ENCODE measurements at places on chromosomes 1 and 21.

DNA sequence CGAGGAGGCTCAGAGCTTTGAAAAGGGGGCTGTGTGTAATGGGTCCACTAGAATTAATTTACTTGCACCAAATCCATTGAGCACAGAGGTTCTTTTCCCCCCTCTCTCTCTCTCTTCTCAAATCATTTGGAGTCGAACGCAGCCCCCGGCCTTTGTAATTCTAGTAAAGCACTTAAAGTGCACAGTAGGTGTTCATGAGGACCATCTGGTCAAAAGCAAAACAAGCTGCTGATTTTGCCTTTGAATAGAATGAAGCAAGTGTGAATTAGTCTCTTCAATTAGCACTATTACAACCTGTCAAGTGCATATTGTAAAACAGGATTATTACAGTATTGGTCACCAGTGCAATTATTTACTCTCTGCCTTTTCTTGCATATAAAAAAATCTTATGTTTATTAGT, 259.9 kb downstream of the FAF1 start:
- peak; percentile 4 for DNase-seq

DNA sequence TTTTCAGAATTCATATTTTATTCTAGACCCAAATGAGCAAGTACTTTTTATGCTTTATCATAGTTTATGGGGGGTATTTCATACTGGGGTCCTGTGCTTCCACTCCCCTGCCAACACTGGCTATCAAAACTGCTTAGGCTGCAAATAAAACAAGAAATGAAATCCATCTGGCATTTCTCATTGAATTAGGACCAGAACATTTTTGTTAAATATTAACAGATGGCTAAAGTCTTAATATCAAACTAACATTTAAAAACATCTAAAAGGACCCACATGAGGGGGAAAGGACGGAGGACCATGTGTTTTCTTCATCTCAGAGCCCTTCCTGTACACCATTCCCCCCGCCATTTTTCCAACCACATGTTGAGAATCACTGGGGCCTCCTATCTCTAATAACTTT, 167.5 kb upstream of the C1orf105 start:
- no peak for DNase-seq

GRCh38 chr1:184930645-184931044, 43.7 kb downstream of the NIBAN1 start:
- no peak for DNase-seq

DNA sequence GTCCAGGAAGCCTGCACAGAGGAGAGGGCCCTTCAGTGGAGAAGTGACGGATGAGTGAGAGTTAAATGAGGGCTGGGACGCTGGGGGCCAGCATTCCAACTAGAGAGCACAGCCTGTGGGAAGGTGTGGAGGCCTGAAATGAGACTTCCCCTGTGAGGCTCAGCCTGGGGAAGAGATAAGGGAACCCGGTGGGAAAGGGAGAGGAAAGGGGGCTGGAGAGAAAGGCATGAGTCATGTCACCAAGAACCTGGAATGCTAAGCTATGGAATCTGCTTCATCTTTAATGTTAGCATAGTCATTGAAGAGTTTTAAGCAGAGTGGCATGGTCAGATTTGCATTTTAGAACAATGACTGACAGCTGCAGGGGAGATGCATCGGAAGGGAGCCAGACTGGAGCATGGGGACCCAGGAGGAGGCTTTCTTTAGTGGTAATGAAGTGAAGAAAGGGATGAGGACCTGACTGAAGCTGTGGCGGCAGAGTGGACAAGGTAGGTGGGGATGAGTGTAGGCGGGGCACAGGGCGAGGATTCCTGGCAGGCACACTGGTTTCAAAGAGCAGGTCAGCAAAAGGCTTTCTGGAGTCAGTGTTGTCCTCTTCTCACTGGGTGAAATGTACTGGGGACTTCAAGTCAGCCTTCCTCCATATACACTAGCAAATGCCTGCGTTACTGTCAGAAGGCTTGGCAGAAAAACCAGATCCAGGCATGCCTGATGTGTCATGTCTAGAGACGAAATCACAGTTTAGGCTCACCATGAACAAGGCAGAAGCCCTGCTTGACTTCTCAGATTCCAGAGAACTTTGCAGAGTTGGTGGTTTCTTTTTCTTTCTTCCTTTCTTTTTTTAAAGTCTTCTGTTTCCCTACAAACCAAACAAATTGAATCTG, 8.0 kb downstream of the RGL1 start:
- DNase-seq: no peak

DNA sequence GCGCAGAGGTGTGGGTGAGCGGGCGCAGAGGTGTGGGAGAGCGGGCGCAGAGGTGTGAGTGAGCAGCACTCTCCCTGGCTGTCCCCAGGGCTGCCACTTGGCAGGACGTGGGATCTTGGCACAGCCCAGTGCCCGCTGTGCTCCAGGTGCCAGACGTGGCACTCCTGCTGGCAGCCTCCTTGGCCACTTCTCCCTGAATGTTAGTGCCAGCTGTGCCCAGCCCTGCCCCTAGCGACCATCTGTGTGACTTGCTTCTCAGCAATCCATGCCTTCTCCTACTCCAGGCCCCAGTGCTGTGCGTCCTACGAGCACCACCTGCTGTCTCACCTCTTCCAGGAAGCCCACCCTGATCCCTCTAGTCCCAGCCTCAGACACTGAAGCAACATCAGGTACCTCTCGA, 30.5 kb downstream of the KRTAP10-1 start:
- DNase-seq: no peak

- DNase-seq: no peak
Observed at GRCh38 chr1:209770636-209771415, 13.5 kb downstream of the C1orf74 start.

- DNase-seq: no peak
Observed at GRCh38 chr21:43337901-43338655, 88.9 kb downstream of the SIK1 start.

Measured in neural crest cell (in vitro differentiated cells).